WERI-Rb-1 (cell line): ENCODE measurements at places on chromosomes 5 and 9.

DNA sequence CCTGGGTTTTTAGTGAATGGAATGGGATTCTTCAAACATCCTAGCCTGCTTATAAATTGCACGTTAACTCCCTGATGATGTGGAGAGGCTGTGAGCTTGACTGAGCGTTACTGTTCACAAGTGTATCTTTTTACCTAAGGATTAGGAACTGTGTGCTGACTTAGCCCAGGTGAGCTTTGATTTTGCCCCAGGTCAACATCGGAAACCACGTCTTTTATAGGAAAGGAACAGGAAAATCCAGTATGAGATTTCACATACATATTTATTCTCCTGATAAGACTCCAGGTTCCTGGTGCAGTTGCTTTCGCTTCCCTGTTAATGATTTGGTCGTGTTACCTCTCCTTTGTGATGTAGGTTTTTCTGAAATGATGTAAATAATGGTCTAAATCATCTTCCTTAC lies 103.2 kb upstream of the BASP1 start:
- DNase-seq, result no peak

GRCh38 chr9:109158651-109159050 lies 8.4 kb downstream of the FRRS1L start:
- no peak for DNase-seq

DNA sequence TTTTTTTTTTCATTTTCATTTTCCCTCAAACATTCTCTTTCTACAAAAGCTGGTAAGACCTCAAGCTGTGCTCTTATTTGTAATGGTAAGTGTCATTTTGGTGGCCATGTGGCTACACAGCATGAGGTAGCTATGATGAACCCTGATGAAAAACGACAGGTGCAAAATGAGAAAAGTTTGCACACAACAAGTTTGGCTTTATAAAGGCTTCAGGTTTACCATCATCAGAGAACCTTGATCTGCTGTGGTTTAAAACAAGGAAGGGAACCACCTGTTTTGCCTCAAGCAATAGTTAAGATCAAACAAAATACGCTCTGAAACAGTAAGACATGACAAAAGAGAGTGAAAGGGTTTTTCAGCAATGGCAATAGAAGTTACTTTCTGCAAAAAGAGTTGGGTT lies 1124.6 kb upstream of the ACO1 start:
- no peak for DNase-seq

GRCh38 chr9:123432331-123433236 lies 76.6 kb downstream of the CRB2 start:
- no peak for DNase-seq

DNA sequence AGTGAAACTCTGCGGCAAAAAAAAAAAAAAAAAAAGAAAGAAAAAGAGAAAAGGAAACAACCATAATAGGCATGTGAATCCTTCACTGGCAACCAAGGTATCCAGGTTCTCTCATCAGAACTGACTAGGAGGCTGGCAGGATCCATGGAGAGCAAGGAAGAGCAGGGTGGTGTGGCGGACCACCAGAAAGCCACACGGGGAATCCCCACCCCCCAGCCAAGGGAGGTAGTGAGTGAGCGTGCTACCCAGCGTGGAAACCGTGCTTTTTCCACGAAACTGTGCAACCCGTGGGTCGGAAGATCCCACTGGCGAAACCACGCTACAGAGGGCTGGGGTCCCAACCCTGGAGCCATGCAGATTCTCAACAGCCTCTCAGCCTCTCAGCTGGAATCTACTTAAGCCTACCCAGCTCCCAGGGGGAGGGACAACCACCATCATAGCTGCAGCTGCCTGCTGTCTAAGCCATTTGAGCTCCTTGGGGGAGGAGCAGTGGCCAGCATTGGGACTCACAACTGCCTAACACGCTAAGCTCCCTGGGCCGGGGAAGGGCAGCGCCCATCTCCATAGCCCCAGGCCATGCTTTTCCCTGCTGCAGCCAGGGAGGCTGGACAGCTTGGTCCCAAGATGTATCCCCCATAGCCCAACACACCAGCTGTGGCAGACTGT lies 91.6 kb downstream of the PRELID2 start:
- peak; percentile 41 for DNase-seq

DNA sequence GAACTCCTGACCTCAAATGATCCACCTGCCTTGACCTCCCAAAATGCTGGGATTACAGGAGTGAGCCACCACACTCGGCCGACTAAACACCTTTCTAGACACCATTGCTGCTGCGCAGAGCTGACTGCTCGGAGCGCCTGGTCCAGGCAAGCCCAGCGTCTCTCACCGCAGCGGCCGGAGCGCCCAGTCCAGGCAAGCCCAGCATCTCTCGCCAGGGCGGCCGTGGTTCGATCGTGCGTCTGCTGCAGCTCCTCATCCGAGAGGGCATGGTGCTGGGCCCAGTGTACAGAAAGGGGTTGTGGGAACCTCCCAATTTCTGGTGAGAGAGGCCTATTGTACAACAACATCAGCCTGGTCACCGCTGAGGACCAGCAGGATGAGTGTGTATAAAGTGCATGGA lies 109.5 kb upstream of the RAPGEF1 start:
- DNase-seq, result no peak
